ENCODE measurements at places on chromosomes 5 and 9.
A peak's percentile ranks its signal among the peaks of the same experiment; 100 is the strongest.

- no peak for DNase-seq
Observed at GRCh38 chr9:27124151-27124550, 15.1 kb downstream of the TEK start.

- no peak for DNase-seq
Observed at GRCh38 chr5:58412932-58413331, 47.0 kb downstream of the PLK2 start.

DNA sequence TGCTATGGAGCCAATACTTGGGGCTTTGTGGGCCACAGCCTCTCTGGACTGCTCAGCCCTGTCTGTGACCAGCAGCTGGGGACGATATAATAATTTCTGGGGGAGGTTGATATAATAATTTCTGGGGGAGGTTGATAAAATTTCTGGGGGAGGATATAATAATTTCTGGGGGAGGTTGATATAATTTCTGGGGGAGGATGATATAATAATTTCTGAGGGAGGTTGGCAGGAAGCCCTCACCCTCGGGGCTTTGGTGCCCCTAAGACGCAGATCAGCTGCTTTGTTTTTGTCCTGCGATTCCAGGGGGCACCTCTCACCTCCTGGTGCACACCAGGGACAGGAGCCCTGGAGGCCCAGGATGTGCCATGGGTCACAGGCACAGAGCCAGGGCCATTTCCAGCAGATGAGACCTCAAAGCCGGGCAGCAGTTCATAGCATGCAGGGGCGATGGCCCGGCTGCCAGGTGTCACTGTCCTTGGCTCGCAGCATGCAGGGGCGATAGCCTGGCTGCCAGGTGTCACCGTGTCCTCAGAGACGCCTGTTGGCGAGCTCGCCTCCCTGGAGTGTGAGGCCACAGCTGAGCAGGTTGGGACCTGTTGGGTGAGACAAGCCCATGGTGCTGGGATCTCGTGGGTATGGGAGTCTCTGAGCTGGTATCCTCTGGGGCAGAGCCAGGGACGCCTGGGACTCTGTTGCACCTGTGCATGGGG is 3.8 kb upstream of the TOR4A start:
- DNase-seq, result no peak

DNA sequence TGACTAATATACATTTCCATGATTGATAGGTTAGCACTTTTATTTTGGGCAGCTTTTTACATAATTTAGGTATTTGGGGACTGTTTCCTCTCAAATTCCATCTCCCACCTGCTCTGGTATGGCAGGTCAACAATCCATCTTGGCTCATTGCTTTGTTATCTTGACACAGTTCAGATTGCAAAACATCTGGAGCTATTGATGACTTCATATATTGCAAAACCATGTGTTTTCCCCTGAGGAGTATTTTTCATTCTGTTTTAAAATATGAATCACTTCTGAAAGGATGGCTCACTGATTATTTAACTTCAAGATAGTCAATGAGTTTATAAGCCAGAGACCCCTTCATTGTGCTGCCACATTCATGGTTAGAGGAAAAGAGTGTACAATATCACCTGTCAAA is 1206.0 kb upstream of the C9orf72 start:
- DNase-seq, result peak; percentile 31

DNA sequence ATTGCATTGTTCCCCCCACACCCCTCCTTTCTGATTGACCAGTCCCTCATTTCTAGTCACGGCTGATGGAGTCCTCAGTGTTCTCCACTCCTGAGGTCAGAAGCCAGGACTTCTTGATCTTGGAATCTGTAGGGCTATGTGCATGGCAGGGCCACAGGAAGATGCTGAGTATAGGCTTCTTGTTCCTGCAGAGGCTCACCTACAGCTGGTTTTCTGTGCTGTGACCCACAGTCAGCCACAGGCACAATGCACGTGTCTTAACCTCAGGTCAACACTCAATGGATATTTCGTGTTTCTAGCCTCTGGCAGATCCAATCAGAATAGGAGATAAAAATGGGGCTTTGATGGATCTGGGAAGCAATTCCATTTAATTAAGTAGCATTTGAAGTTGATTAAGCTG is 14.3 kb upstream of the CXCL14 start:
- DNase-seq, result no peak

GRCh38 chr5:17161662-17162061 is 55.8 kb upstream of the BASP1 start:
- DNase-seq, result no peak

DNA sequence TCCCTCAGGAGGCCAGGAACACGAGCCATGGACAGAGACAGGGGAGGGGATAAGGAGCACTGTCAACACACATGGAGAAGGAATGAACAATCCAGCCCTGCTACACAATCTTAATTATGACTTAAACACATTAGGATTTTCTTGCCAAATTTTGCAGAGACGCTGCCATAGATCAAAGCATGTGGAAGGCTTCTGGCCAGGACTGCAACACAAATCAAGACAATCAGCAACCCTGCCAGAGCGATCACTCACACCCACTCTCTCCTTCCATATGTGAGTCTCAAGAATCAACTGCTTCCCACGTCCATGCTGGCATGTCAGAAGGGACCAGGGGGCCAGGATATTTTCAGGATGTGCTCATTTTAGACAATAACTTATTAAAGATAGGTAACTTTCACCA is 85.6 kb downstream of the ROR2 start:
- DNase-seq, result no peak

GRCh38 chr5:15807248-15807647 is 307.3 kb downstream of the FBXL7 start:
- DNase-seq, result no peak

DNA sequence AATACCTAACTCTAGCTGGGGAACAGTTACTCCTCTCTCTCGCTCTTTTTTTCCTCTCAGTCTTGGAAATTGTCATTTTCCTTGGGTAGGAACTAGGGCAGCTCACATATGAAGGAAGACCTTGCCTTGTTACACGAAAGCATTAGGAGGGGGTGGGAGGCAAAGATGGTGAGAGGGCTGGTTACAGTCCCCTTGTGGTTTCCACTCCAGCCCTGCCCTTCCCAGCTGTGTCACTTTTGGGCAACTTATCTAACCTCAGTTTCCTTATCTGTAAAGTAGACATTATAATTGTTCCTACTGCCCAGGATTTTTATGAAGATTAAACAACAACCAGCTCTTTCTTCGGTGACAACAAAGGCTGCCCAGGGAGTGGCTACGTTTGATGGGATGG is 196.2 kb upstream of the CLINT1 start:
- DNase-seq, result no peak

- DNase-seq, result no peak
Observed at GRCh38 chr5:160030631-160031377, 21.9 kb downstream of the TTC1 start.

DNA sequence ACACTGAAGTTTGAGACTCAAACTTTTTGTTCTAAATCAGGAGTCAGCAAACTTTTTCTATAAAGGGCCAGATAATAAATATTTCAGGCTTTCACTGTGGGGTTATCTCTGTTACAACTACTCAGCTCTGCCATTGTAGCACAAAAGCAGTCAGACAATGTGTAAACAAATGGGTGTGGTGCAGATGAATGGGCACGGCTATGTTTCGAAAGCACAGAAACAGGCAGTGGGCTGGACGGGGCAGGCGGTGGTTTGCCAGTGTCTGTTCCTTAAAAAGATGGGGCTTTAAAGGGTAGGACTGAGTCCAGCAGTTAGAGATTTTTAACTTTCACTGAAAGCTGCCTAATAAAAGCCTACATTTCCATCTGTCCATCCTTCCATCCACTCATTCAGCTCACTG is 48.9 kb downstream of the PFDN1 start:
- DNase-seq, result no peak

DNA sequence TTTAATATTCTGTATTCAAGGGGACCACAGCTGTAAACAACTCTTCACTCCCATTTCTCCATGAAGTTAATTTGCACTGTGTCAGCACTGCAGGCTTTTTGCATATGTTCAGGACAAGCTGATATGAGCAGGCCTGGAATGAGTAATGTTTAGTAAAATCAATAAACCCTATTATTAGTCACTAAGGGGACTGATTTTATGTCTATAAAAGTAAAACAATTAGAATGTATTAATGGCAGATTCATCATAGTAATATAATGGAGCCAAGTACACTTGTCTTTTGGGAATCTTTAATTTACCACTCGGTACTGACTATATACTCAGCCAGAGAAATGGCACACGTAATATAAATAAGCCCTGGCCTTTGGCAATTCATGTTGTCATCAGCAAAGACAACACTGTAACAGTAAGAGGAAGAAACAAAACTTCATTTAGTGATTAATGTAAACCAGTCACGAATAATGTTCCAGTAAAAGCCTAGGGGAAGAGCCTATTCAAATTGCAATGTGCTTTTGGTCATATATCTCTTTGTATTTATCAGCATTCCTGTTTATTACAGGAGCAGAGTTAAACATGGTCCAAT is 111.6 kb downstream of the ZNF608 start:
- DNase-seq, result no peak

DNA sequence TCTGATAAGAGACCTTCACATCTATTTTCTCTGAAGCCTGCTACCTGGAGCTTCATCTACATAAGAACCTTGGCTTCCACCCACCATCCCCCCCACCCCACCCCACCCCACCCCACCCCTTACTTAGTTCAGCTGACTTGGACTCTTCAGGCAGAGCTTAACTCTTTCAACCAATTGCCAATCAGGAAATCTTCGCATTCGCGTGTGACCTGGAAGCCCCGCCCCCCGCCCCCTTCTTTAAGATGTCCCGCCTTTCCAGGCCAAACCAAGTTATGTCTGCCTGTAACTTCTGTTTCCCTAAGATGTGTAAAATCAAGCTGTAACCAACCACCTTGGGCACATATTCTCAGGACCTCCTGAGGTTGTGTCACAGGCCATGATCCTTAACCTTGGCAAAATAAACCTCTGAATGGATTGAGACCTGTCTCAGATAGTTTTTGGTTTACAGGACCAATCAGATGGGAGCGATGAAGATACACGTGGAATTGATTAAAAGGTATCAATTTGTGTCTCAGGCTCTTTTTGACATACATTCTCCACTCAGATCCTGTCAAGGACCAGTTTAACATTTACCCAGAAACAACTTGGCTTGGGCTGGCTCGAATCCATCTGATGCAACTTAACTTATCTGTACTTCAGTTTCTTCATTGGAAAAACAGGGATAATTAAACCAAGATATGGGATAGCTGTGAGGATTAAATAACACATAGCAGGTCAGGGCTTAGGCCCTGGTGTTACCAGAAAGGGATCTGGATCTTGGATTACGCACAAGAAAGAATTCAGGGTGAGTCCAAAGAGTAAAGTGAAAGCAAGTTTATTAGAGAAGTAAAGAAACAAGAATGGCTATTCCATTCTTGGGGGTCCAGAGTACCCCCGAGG is 43.6 kb downstream of the GALNT12 start:
- no peak for DNase-seq

GRCh38 chr9:134768332-134768708 is 112.3 kb upstream of the FCN2 start:
- no peak for DNase-seq

GRCh38 chr5:135834639-135835529 is at the start of gene SLC25A48:
SLC25A48 (plus strand) TSS chr5:135834663; CDS start chr5:135834848, 185 bp downstream.
- no peak for DNase-seq

- peak; percentile 43 for DNase-seq
Observed at GRCh38 chr5:6722015-6722414, 8.8 kb downstream of the TENT4A start.

GRCh38 chr5:136349029-136349428 is 16.3 kb downstream of the TRPC7 start:
- no peak for DNase-seq

GRCh38 chr9:21095561-21095960 is 17.8 kb upstream of the IFNB1 start:
- DNase-seq, result no peak

DNA sequence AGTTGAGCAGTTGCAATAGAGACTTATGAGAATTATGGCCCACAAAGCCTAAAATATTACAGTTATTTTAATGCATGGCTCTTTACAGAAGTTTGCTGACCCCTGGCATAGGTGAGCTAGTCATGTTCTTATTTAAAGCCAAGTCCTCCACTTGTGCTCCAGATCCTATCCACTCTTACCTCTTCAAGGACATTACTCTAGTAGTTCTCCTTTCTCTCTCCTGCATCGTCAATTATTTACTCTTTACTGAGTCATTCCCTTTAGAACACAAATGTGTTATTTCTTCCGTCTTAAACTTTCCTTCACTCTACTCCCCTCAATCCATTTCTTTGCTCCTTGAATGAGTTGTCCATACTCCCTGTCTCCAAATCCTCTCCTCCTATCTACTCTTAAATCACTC is 20.6 kb upstream of the TRAF1 start:
- DNase-seq, result no peak

DNA sequence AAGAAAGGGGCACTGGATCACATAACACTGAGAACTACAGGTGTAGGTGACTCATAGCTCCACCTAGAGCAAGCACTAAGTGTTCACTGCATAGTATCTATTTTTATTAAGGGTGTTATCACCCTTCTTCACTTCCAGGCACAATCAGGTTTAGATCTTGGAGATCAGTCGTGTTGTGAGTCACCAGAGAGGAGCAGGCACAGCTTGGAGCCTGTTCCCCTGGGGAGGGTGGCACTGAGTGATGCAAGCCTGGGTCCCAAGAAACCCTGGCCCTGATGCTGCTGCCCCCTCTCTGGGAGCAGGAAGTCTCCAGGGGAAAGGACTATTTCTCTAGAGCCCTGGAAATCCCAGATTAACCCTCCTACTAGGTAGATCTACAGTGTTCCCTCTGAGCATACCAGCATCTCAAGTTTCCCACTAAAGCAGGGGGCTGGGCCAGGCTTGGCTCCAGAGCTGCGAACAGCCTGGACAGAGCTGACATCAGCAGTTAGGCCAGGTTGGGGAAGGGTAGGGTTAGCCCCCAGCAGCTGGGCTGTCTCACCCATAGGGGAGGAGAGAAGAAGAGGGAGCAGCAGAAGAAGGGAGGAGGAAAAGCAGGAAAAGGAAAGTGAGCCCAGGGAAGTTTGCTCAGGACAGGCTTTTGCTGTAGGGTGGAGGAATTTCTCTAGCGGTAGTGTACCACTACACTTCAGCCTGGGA is 28.1 kb upstream of the SPINK4 start:
- DNase-seq, result no peak

DNA sequence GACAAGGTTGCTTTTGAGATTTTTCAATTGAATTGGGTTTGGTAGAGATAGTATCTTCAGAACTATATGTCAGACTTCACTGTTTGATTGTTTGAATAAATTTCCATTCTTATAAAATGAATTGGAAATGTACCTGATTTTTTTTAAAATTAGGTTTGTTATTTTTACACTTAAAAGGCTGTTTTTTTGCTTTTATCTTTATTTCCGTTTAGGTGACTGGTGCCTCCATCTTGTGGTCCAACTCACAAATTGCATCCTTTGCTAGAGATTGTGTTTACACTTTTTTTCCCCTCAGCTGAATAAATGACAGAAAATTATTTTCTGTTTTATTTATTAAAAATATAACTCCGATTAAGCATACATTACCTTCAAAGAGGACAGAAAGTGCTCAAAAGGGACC is 15.6 kb downstream of the NDUFAF2 start:
- DNase-seq, result no peak
